ENCODE measurements at places on chromosomes 7 and 10.

GRCh38 chr10:76997631-76998030, 640.0 kb downstream of the KCNMA1 start:
- DNase-seq = no peak

GRCh38 chr7:21777921-21778320, 167.8 kb downstream of the CDCA7L start:
- DNase-seq = peak; percentile 3

GRCh38 chr7:111829221-111829620, 266.9 kb upstream of the IMMP2L start:
- DNase-seq = no peak

GRCh38 chr10:79448732-79449049, 3.3 kb upstream of the ZCCHC24 start:
- DNase-seq = no peak

DNA sequence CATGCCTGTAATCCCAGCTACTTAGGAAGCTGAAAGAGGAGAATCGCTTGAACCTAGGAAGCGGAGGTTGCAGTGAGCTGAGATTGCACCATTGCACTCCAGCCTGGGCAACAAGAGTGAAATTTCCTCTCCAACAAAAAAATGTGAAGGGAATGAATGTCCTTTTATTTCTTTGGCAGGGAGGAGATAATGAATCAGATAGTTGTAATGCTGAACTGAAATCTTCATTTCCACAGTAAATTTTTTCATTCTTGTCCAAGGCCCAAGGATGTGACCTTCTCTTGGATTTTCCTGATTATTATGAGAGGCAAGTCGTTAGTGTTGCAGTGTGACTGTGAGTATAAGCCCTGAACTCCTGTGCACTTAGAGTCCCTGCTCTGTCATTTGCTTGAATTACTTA, 13.6 kb downstream of the STAMBPL1 start:
- DNase-seq = no peak

GRCh38 chr7:96188174-96188581, 133.7 kb downstream of the SLC25A13 start:
- peak; percentile 48 for DNase-seq

DNA sequence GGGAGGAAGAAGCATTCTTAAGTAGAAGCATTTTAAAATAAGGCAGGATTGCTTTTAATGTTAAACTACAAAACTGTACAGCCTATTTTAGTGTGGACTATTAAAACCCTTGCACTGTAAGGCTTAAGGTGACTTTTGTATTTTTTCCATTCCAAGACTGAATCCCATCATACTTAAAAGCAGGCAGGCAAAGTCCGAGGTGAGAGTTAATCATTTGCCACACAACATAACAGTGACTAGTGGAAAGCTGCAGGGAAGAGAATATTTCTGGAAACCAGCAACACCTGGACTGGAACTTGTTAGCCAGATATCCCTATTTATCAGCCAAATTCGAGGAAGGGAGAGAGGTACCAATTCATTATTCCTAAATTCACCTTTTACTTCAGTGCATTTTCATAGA, 3.5 kb downstream of the PRR15 start:
- no peak for DNase-seq

DNA sequence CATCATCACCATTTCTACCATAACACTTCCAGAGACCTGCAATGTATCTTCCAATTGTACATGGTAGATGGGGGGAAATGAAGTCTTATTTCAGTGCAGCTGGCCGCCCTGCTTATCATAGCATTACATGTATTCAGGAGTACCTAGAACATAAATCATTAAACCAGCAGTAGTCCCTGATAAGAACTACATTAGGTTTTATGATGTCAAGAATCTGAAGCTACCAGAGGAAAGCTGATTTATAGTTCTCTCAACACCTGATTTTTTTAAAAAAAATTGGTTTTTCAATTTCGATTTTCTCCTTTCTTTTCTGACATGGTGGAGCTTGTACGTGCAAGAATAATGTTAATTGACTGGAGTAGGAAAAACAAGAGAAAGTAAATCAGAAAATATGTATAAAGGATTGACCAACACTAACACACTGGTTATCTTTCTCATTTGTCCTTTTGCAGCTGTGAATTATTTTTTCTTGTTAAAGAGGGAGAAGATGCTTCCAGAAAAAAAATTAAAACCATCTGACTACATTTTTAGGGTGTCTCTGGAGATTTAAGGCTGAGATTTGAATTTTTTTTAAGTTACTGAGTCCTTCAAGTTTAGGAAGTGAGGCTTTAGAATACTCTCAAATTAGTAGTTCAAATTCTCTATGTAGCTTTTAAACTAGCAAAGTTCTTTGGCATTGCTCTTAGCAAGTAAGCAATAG, 59.1 kb downstream of the CSTF2T start:
- DNase-seq = no peak

DNA sequence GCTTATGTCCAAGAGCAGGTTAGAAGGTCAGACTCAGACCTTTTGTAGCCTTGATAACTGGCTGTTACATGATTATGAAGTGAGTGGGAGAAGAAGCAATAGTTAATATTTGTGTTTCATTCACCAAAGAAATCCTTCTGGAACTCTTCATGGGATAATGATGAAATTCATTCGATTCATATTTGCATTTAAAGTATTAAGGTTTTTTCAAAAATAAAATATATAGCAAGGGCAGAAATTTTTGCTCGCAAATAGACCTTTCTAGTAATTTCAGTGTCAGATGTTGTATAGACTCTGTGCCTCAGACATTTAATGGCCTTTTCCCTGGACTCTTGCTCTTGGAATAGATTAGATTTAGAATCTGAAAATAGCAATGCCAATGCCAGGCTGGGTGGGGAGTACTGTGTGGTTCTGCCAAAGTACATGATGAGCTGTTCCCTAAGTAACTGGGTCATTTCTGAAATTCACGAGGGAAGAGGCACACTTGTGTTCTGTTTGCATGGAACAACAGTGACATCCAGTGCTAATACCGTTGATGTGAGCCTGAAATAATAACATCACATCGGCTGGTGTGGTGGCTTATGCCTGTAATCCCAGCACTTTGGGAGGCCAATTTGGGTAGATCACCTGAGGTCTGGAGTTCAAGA, 119.2 kb downstream of the MBL2 start:
- DNase-seq = no peak

DNA sequence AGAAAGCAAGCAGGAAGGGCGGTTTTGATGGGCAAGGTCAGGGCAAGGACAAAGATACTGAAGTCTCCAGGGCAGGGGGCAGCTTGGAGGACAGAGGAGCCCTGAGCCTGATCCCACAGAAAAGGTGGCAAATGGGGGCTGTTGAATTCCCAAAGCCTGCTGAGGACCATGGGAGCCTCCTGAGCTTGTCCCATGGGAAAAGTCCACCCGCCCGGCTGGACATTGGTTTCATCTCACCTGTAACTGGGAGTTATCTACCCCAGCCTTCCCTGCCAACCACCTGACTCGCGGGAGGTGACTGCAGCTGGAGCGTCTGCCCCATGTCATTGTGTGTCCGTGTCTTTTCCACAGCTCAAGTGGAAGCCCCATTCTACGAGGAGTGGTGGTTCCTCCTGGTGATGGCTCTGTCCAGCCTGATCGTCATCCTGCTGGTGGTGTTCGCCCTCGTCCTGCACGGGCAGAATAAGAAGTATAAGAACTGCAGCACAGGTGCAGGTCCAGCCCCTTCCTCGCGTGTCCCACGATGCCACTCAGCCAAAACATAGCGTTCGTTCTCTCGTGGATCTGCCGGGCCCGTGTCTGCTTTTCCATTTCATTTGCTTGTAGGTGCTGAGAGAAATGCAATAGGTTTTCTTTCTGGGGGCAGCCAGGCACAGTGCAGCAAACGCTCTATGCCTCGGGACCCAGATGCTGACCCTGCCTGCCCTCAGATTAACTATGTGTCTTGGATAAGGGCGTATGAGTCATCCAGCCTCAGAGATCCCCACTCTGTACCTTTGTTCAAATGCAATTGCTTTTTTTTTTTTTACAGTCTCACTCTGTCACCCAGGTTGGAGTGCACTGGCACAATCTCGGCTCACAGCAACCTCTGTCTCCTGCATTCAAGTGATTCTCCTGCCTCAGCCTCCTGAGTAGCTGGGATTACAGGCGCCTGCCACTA, 444.5 kb upstream of the FOXK1 start:
- no peak for DNase-seq

DNA sequence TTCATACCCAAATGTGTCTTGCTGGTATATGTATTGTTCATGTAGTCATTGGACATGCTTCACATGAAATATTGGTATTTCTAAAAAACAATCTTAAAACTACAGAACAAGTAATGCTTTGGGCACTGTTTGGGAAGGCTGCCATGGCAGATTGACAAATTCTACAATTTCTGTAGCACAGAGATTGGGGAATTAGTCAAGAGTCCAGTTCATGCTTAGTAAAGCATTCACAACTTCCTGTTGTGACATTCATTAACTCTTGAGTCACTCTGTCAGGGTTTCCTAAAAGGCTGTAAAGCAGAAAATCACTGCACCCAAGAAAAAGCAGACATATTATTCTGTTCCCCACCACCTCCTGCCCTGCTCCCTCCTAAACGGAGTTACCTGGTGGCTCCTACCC, 398.9 kb downstream of the PHTF2 start:
- DNase-seq = no peak

GRCh38 chr10:112827086-112827485, 123.0 kb upstream of the TCF7L2 start:
- no peak for DNase-seq

GRCh38 chr7:26532471-26532870, 240.8 kb downstream of the SNX10 start:
- no peak for DNase-seq

DNA sequence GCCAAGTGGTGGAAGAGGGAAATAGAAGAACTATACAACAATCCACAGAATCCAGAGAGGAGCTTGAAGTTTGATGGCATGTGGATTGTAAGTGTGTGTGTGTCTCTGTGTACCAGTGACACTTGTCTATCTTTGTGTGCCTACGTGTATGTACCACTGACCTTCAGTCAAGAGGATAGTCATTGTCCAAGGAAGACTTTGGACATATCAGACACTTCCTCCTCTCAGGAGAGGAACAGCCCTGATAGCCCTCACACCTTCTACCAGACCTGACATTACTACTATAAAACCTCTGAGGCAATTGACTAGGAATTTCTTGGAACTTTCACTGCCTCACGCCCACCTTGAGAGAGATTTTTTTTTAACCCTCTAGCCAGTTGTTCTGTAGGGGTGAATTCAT, 19.6 kb upstream of the MGAM2 start:
- no peak for DNase-seq

DNA sequence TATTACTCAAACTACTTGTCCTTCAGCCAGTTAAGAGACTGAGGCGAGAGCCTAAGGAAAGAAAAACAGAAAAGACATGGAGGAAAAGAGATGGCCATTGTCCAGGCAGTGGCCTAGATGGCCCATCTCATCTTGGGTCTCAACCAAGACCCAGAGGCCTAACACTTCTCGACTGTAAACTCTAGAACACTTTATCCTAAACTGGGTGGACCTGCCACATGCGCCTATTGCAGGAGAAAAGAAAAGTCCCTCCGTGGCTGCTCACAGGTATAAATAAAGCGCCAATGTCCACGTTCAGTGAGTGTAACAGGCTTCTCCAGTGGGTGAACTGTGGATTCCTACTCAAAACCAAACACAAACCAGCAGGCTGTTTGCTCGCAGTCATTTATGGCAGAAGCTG, 92.7 kb upstream of the DDC start:
- DNase-seq = no peak

- no peak for DNase-seq
Measured at GRCh38 chr7:22357311-22358175, 589 bp upstream of the RAPGEF5 start.

DNA sequence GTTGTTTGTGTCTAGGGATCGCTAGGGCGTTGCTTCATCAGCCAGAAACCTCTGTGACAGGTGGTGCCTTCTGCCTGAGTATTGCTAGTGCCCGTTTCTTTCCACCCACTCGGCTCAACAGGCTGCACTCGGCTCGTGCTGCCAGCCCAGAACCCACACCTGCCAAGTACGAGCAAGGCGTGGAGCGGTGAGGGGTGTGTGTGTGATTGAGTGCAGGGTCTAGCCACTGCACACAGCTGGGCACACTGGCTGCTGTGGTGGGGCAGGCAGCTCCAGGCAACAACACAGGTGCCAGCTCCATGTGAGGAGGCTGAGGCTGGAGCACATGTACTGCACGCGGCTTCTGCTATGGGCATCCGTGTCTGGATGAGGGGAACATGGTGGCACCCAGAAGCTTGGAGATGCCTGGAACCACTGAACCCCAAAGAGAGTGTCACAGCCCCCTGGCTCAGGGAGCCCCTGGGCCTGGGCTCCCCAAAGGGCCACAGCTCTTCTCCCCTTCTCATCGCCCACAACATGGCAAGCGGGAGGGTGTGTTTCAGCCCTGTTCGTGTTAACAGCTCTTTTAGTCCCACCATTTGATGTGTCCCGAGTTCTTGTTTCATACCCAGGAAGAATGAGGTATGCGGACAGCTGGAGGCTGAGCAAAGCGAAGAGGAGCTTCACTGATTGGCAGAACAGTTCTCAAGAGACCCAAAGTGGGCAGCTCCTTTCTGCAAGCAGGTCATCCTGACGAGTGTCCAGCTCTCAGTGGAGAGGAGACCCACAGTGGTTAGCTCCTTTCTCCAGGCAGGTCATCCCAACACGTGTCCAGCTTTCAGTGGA, 78.1 kb downstream of the HDAC9 start:
- DNase-seq = no peak

GRCh38 chr10:132365102-132365501, 31.9 kb upstream of the PWWP2B start:
- no peak for DNase-seq

DNA sequence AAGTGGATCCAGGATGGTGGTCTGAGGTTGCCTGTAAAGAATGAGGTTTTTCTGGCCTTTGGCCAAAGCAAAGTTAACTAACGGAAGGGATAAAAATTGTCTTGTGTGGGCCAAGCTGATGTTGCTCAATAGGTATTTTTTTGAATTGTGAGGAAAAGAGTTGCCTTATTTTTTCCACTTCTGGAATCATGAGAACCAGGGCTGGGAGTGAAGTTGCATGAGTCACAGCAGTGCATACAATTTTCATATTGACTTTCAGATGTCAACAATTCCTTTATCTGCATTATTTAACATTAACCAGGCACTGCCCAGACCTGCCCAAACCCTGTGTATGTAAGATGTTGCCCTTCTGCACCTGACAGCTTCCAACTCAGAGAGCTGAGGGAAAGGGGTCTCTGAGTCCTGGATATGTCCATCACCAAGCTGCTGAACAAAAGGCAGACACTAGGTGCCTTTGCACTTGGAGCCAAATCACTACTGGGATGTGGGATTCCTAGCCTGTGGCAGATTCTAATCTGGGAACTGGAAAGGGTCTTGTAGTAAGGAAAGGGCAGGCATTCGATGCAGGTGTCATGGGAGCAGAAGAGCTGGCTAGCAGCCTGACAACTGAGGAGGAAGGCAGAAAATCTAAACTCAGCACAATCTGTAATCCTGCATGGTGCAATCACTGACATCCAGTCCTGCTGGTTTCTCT, 52.3 kb upstream of the SLC35B4 start:
- DNase-seq = no peak

- no peak for DNase-seq
Measured at GRCh38 chr7:151873402-151873965, 3.4 kb downstream of the PRKAG2 start.

All from KBM-7 (cell line).